ENCODE measurements at places on chromosomes 4 and X. TPM values are rescaled to one million over a fixed set of nuclear protein-coding genes. Genes with fewer than 3 reads are reported as not detected.

The RBM46 gene
- not detected for total RNA-seq

The SSX3 gene
- total RNA-seq = not detected

The GAB3 gene
- total RNA-seq = 5.3 TPM

The CLCN4 gene
- 2.3 TPM for total RNA-seq

The HPRT1 gene
- 6.7 TPM for total RNA-seq

The ACSL1 gene
- total RNA-seq = 61.9 TPM

The TRAM1L1 gene
- 0.58 TPM for total RNA-seq

The MSN gene
- 355 TPM for total RNA-seq

The CASP3 gene
- 12.1 TPM for total RNA-seq

The LAMTOR3 gene
- total RNA-seq = 54.1 TPM

The ARR3 gene
- not detected for total RNA-seq

The CDK16 gene
- 62.3 TPM for total RNA-seq

The PNMA6F gene
- total RNA-seq = not detected

DNA sequence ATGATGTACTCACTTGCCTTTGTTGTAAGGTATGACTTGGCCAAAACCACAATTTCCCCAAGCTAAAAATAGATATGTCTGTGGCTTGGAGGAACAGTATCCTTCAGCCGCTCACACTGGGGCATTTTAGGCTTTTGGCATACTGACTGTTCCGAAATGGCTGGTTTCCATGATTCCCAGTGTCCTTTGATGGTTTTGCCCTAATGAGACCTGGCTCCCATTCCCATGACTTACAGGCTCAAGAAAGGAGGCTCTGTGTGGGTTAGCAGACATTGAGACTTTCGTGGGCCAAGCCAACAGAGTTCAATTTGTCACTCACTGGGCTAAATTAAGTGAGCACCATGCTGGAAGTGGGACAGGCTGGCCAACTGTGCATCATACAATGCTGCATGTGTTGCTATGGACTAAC, 150.6 kb downstream of the CEP135 start:
- ATAC-seq = no peak

- no peak for ATAC-seq
Observed at GRCh38 chr4:32752962-32753361, 2032.8 kb downstream of the PCDH7 start.

DNA sequence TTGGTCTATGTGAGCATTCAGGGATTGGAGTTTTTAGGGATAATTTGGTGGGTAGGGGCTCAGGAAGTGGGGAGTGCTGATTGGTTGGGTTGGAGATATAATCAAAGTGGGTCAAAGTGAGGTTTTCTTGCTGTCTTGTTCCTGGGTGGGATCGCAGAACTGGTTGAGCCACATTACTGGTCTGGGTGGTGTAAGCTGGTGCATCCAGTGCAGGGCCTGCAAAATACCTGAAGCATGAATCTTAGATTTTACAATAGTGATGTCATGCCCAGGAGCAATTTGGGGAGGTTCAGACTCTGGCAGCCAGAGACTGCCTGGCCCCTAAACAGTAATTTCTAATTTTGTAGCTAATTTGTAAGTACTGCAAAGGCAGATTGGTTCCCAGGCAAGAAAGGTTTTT, 665.6 kb upstream of the PRKX start:
- no peak for ATAC-seq

DNA sequence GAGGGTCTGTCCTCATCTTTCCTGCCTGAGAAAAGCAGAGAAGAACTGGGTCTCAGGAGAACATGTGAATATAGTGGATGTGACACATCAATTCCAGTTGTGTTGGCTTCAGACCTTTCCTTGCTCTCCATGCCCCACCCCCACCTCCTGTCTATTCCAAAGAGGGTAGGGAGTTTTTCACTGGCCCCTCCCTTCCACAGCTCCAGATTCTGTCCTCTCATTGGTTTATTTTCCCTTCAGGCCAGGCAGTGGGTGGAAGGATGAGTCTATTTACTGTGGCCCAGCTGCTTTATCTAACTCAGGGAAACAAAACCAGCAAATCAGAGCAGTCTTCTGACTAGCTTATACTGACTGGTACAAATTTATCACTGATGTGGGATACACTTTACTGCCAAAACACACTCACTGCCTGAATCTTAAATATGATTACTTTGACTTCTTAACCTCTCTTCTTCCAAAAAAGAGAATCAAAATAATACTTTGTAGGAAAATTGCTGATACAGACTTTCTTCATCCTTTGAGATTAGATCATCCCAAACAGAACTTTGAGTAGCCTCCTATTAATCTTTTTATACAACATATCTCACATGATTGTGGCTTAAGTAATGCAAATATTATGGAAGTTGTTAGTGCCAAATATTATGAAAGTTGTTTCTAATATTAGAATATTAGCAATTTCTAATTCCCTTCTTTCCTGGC, 221.2 kb downstream of the MID1 start:
- ATAC-seq = no peak

DNA sequence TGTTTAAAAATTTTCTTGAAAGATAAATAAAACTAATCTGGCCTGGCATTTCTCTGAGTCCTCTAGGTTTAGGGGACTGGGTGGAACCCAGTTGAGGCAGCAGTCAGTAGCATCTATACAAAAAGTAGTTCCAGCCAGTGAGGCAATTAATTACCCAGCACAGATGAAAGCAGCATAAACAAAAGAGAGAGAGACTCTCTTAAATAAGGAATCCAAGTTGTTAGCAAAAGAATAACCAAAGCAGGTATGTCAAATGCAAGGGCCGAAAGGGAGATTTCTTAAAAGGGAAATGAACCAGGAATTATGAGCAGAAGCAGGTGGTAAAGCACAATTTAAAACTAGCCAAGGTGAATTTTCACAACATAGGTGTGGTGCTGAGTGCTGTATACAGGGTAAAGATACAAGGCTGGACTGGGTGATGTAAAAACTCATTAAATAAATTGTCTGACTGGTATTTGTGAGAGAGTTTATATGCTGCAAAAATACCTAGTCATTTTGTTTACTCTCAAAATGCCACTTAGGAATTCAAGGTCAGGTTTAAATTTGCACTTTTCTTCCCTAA, 94.6 kb upstream of the GALNT7 start:
- no peak for ATAC-seq

DNA sequence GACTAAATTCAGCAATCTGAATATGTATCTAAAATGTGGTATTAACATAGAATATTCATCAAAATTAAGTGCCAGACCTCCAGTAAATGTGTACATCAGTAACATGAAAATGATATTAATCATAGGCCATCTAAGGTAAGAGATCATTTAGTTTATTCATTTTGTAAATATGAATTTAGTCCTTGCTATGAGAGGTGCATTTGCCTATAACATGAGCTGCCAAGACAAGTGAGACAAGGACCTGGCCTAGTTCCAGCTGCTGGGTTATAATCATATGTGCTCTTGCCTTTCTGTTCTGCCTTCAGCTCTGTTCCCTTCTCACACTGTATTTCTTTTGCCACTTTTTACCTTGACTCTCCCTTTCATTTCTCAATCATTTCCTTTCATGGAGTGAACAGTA, 160.0 kb downstream of the STIM2 start:
- ATAC-seq = no peak

GRCh38 chr4:148951346-148951745, 509.1 kb upstream of the NR3C2 start:
- ATAC-seq = no peak

GRCh38 chr4:3112201-3112600, 37.7 kb downstream of the HTT start:
- no peak for ATAC-seq

DNA sequence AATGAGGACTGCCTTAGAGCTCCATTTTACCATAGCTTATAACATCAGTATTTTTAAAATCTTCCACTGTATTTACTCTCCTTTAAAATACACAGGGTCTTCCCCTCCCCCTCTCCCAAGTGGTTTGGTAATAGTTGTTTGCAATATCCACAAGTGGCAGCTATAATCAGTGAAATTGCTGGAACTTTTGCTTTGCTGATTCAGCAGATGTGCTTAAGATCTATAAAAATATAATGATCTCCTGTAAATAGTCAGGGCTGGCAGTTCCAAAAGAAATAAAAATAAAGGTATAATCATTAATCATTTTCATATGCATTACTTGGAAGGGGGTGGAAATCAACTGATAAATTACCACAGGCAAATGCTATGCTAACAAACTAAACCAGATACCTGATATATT, 345.2 kb downstream of the KLHL13 start:
- ATAC-seq = no peak

- ATAC-seq = no peak
Observed at GRCh38 chr4:7306986-7307385, 114.6 kb downstream of the SORCS2 start.

GRCh38 chr4:116847616-116848015, 237.8 kb downstream of the TRAM1L1 start:
- ATAC-seq = no peak

- no peak for ATAC-seq
Observed at GRCh38 chr4:140219567-140219966, 65.6 kb upstream of the MAML3 start.

- no peak for ATAC-seq
Observed at GRCh38 chrX:7047951-7048350, 99.6 kb upstream of the STS start.

DNA sequence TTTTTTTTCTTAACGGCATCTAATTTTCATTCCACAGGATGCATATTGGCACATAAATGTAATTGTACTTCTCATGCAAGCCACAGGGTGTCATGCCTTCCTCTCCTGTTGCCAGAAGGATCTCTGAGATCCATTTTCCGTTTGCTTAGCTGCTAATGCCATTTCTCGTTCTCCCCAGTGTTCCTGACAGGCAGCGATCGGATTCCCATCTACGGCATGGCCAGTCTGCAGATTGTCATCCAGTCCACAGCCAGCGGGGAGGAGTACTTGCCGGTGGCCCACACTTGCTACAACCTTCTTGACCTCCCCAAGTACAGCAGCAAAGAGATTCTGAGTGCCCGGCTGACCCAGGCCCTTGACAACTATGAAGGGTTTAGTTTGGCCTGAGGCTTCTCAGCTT, 8.9 kb upstream of the NAP1L5 start:
- ATAC-seq = peak; percentile 64

DNA sequence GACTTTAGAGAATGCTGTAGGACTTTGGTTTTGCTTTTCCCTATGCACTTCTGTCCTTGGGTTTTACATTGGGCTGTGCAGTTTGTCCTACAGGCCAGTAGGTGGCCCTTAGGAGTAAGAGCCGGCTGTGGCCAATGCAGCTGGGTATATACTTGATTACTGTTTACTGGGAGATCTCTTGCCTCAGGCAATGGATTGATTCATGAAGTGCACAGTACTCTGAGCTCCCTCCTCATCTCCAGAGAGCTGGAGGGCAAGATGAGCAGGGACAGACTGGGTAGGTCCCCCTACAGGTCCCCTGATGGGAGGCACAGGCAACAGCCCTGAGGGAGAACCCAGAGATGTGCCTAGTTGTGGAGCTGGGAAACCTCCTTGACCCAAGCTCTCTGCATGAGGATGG, 103.8 kb upstream of the QRFPR start:
- ATAC-seq = no peak

- ATAC-seq = no peak
Observed at GRCh38 chr4:42985976-42986375, 93.5 kb downstream of the GRXCR1 start.

DNA sequence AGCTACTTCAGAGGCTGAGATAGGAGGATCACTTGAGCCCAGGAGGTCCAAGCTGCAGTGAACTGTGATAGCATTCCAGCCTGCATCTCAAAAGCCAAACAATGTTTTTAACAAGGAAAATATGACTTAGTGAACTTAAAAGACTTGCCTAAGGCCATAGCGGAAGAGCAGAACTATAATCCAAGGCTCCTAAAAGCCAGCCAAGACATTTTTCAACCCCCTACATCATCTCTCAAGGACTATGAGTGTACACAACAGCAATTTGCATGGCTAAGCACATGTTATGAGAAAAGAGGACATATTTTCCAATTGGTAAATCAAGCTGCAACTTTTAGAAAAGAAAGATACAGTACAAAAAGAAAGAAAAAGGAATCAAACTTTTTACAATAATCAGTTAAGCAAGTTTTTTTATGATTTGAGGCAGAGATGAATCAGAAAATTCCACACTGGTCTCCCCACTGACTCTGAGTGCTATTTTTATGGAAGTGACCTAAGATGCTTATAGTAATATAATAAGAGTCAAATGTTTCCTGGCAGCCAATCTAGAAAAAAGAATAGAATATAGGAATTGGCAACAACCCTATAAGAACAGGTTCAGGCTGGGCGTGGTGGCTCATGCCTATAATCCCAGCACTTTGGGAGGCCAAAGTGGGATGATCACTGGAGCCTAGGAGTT, 9.8 kb upstream of the ACOT9 start:
- no peak for ATAC-seq

DNA sequence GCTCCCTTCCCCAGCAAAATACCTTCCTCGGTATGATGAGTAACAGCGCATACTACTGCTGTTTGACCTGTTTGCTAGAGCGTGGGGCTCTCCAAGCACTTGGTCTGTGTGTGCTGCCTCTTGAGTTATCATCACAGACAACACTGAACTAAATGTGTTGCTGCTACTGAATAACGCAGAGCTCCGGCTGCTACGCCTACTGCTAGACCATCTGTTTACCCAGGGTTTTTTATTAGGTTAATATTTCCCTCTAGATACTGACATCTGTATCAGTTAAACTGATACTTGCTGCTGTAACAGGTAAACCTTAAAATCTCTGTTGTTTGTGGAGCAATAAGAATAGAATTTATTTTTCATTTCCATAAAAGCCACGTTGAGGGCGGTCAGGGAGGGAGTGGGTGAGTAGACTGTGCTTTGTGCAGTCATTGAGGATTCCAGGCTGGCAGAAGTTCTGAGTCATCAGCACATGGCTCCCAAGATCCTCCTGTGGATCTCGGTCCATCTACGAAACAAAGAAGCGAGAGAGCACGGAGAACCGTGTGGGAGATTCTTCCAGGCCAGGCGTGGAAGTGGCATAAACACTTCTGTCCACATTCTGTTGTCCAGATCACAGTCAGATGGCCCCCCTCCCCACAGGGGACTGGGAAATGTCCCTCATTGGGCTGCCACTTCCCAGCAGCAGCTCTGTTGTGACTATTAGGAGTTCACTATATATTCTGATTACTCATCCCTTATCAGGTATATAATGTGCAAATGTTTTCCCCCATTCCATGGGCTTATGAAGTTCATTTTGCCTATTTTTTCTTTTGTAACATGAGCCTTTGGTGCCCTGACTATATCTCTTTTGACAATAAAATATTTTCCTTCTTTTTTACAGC, 14.1 kb downstream of the GRK4 start:
- no peak for ATAC-seq

DNA sequence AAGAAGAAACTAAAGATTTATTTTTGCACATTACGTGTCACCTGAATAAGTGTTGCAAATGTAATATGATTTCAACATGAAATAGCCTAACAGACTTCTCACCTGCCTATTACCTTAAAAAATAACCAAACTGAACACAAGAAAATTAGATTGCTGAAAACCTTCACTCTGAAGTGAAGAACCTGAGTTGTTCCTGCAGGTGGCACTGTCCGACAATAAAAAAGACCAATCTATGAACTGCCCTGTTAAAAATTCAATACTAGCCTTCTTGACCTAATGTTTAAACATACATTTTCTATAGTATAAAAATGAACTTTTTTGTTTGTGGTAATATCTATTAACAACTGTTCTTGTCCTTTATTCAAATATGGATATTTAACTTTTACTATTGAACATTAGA, 69.2 kb upstream of the PNPLA4 start:
- no peak for ATAC-seq

- ATAC-seq = no peak
Observed at GRCh38 chr4:108391701-108392455, 223.1 kb upstream of the LEF1 start.

Measured in gastroesophageal sphincter (tissue), 4 donors.